ENCODE measurements at places on chromosomes 11 and 22. TPM values are rescaled to one million over a fixed set of nuclear protein-coding genes. Genes with fewer than 3 reads are reported as not detected.

The OR51E2 gene
- not detected for total RNA-seq

The RAPSN gene
- not detected for total RNA-seq

The LRRC10B gene
- total RNA-seq, result 0.27 TPM

The IGSF22 gene
- total RNA-seq, result not detected

The APOA1 gene
- 70.3 TPM for total RNA-seq

The FOLR2 gene
- not detected for total RNA-seq

The NR1H3 gene
- 22.0 TPM for total RNA-seq

The MS4A3 gene
- total RNA-seq, result not detected

The OR4A16 gene
- not detected for total RNA-seq

The TMEM45B gene
- not detected for total RNA-seq

The LRRC32 gene
- 23.1 TPM for total RNA-seq

The MFRP gene
- 0.08 TPM for total RNA-seq

The NXPE4 gene
- total RNA-seq, result not detected

The FOXR1 gene
- not detected for total RNA-seq

The OR8G5 gene
- not detected for total RNA-seq

The ADAMTS8 gene
- total RNA-seq, result not detected

The NAP1L4 gene
- 111 TPM for total RNA-seq

The EXT2 gene
- 100 TPM for total RNA-seq

The USP2 gene
- total RNA-seq, result not detected

The MS4A15 gene
- not detected for total RNA-seq

The RBMXL2 gene
- total RNA-seq, result not detected

The CPT1B gene
- total RNA-seq, result not detected

The SMC1B gene
- total RNA-seq, result 0.09 TPM

The OR9Q1 gene
- total RNA-seq, result not detected

The MS4A12 gene
- total RNA-seq, result not detected

The OR2D2 gene
- not detected for total RNA-seq

The OR52H1 gene
- 0.81 TPM for total RNA-seq

The RCOR2 gene
- 3.3 TPM for total RNA-seq

The TH gene
- total RNA-seq, result not detected

The KCNJ11 gene
- total RNA-seq, result not detected
